ENCODE measurements at places on chromosomes 13 and 19.
A peak's percentile ranks its signal among the peaks of the same experiment; 100 is the strongest.

GRCh38 chr19:39970425-39970674 is 615 bp upstream of the PSMC4 start:
- DNase-seq = no peak

DNA sequence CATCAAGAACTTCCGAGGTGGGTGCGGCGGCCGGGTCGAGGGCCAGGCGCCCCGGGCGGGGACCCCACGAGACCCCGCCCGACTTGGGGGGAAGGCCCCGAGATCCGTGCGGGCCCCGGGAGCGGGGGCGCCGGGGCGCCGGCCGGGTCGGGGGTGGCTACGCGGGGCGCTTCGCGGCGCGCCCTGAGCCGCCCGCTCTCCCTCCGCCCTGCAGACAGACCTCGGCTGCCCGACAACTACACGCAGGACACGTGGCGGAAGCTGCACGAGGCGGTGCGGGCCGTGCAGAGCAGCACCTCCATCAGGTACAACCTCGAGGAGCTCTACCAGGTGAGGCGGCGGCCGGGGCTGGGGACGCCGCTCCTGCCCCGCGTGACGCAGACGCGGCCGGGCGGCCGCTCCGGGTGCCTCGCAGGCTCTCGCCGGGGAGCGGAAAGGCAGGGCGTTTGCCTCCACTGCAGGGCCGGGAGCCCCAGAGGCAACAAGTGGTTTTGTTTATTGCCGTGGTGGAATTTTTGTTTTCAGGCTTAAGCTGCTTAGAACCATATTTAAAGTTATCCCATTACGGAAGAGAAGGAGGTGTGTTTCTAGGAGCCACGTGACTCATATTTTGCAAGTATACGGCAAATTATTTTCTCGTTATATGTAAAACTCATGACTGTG is 477 bp downstream of the CUL4A start:
- peak; percentile 71 for DNase-seq

DNA sequence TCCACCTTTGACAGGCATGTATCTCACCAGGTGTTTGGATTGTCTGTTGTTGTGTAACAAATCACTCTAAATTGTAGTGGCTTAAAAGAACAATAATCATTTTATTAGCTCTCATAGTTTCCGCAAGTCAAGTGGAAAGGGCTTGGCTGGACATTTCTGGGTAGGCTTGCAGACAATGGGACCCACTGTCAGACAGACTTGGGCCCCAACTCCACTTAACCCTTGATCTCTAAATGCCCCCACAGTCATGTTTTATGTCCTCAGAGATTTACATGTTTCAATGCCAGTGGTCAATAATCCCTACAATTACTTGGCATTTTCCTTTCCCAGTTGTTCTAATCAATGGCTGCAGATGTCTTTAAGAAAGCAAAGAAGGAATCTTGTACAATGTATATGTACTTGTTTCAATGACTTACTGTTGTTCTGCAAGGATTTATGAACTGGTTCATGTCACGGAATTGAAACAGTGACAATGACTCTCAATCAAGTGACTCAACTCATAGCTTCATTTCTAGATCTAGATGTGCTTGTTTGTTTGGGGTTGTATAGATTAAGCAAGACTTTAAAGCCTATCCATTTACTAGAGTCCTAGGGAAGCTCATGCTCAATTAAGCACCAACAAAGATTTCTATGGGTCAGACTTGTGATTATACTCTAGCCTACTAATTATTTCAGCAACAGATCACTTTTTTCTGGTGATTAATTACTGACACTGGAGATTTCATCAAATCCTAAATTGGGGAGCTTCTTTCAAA is 510.1 kb upstream of the NBEA start:
- no peak for DNase-seq

DNA sequence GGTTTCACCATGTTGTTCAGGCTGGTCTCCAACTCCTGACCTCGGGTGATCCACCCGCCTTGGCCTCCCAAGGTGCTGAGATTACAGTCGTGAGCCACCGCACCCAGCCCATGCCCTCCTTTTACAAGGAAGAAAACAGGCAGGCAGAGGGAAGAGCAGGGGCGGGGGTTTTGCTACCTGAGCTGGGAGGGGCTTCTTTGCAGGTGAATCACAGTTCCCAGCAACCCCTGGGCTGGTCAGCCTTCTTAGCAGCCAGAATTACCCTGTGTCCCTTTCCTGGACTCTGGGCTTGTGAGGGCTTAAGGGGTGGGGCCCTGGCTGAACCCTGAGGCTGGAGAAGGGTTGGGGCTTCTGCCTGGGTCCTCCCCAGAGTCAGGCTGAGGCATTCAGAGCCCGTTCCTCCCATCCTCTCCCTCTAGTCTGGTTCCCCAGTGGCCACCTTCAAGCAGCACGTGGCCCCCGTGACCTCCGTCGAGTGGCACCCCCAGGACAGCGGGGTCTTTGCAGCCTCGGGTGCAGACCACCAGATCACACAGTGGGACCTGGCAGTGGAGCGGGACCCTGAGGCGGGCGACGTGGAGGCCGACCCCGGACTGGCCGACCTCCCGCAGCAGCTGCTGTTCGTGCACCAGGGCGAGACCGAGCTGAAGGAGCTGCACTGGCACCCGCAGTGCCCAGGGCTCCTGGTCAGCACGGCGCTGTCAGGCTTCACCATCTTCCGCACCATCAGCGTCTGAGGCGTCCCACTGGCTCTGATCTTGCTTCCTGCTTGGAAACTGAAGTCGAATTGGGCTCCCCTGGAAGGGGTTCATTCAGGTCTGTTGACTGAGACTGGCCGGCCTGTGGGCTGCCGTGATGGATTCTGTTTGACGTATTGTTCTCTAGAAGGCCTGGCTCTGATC is 2.8 kb upstream of the KCNJ14 start:
- DNase-seq = peak; percentile 66

DNA sequence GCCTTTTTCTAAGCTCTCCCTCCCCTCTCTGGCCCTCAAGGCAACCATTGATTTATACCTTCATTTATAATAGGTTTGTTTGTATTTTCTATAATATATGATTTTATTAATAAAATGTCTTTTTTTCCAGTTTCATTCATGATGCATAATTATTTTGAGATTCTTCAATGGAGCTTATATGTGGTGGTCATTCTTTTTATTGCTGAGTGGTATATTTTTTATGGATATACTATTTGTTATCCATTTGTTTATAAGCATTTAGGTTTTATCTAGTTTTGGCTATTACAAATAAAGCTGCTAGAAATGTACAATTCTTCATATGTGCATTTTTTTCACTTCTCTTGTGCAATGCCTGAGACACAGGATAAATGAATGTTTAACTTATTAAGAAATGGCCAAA is 10.8 kb downstream of the ZNF211 start:
- no peak for DNase-seq

GRCh38 chr13:37429976-37430375 is 168.6 kb downstream of the POSTN start:
- DNase-seq = no peak

DNA sequence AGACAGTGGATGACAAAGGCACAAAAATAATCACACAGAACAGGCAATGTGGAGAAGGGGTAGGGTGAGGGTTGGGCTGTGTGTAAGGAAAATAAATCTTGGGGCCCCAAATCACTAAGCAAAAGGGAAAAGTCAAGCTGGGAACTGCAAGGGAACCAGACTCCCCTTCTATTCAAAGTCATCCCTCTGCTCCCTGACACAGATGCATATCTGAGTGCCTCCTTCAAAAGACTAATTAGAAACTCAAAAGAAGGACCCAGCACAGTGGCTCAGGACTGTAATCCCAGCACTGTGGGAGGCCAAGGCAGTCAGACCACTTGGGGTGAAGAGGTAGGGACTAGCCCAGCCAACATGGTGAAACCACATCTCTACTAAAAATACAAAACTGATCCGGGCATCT is 18.3 kb downstream of the ZNF611 start:
- DNase-seq = no peak

GRCh38 chr19:51027126-51027806 is 850 bp upstream of the KLK11 start:
- DNase-seq = no peak

GRCh38 chr13:44574466-44574855 is 1.7 kb downstream of the TSC22D1 start:
- DNase-seq = no peak

DNA sequence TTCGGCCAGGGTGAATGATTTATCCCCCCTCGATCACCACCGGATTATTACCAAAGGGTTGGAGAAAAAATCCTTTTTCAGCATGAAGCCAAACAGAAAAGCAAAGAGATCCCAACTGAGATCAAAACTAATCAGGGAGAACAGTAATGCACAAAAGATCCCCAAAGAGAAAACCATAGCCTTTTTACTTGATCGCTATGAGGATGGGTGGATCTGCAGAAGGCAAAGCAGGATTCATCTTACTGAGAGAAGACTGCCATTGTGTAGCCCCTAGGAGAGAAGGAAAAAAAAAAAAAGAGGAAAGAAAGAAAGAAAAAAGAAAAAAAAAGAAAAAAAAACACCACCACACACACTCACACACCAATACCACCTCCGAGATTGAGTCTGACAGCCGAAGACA is at the start of gene FGF14:
Gene FGF14, minus strand, starts transcription at position 283 of the 400 bp plus-strand sequence.
- DNase-seq = no peak

DNA sequence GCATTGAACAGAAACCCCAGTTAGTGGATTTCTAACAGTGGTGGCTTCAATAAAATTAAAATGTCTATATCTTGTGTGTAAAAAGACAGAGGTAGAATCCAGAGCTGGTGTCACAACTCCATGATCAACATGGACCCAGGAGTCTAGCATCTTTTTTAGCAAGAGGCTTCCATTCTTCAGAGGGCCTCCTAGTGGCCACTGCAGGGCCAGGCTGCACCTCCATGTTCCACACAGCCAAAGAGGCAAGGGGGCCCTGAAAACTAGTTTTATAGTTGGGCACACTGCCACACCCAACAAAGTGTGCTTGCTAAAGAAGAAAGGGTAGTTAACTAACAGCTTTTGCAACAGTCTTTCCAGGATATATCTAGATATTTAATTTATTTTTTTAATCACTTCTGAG is 12.9 kb downstream of the N4BP2L1 start:
- no peak for DNase-seq

DNA sequence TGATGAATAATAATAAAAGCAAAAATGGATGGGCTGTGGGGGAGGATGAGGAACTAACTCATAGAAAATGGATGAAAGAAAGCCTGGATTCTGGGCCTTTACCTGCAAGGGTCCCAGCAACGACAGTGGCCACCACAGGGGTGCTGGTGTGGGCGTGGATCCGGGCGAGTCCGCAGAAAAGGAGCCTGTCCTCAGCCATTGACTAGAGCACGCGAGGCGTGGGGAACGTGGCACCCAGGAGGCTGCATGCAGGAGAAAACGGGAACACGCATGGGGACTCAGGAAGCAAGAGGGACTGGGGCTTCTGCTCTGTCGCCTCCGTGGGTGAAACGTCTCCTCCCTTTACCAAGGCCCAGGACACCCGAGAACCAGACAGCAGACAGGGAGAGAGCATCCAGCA is 25.8 kb upstream of the DPRX start:
- no peak for DNase-seq

DNA sequence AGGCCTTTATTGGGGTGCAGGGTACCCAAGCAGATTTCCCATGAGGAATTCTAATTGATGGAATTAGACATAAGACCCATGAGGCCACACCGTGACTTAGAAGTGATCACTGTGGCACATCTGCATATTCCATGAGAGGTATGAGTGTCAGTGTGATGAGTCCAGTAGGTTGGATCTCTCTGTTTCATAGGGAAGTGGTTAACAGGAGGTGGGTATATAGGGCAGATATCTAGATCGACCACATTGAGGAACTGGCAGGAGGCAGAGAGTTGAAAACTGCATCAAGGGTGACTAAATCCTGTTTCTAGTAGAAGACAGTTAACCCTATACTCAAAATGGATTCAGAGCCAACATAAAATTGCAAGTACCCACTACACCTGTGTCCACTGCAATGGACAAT is 68.6 kb upstream of the MIR17HG start:
- DNase-seq = no peak

GRCh38 chr13:54884682-54885081 is 1856.1 kb downstream of the OLFM4 start:
- no peak for DNase-seq

- DNase-seq = no peak
These were observed 96.9 kb downstream of the COL4A1 start for GRCh38 chr13:110209950-110210603.

DNA sequence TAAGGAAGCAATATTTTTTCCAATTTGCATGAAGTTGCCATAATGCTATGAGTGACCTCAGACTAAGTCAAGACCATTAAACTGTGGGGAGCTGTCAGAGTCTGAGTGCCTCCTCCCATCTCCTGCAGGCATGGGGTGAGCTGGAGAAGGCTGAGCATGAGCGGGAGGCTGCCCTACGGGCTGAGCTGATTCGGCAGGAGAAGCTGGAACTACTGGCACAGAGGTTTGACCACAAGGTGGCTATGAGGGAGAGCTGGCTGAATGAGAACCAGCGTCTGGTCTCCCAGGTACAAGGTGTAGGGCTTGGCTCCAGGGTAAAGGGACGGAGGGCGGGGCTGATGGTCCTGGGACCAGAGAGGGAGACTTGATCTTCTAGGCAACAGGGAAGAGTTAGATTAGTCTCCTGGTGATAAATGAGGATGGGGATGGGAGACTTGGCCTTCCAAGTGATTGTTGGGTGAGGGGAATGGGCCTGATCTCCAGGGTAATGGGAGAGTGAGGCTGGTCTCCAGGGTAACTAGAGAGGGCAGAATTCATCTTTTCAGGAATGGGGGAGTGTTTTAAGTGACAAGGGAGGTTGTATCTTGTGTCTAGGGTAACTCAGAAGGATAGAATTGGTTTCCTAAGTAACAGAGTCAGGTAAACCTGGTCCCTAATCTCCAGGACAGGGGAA is 36.0 kb downstream of the SPTBN4 start:
- DNase-seq = peak; percentile 17

GRCh38 chr13:112014857-112015256 is 52.1 kb upstream of the SOX1 start:
- DNase-seq = no peak

DNA sequence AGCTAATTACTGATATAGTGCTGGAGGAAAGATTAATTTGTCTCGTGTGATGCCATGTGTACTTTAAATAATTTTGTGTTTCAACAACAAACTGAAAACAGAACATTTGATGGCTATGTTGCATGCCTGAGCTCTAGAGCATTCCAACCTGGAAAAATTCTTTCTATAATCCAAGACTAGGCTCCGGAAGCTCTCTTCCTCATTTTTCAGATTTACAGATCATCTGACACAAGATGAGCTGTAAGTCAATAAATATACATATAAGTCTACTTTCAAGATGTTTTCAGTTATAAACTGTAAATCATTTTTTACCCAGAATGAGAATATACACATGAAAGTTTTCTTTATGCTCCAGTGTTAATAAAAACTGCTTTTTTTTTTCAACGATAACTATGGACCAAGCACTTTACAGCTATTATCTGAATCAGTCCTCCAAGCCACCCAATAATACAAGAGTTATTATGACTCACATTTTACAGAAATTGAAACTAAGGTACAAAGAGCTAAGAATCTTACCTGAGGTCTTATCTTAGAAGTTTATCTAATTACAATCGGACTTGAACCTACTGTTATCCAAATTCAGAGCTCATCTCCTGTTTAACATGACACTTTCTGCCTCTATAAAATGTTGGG is 6.4 kb upstream of the FOXO1 start:
- no peak for DNase-seq

- DNase-seq = no peak
These were observed 11.7 kb downstream of the KCTD12 start for GRCh38 chr13:76874479-76874878.

Data from left colon (tissue), 2 donors.